Effector CD4-positive, alpha-beta T cell (primary cell): ENCODE measurements at places on chromosomes 4 and X.

DNA sequence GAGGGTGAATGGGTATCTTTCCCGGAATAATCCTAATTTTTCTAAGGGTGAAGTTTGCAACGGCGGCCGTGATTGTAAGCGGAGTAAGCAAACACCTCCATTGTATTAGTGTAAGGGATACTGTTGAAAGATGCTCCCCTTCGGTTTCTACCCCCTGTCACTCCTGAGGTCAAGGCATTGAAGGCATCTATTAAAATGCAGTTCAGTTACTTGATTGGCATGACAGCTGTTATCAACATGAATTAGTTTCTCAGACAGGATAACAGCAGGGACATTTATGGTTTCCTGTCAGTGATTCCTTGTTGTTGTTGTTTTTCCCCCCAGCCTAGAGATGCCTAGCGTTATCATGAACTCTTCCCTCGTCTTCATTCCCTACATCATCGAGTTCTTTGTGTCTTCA lies 552 bp downstream of the SLC25A14 start:
- no peak for DNase-seq

- DNase-seq = no peak
Observed at GRCh38 chr4:163558539-163559044, 64.1 kb downstream of the TMA16 start.

- no peak for DNase-seq
Observed at GRCh38 chr4:167775375-167775774, 317.0 kb upstream of the ANXA10 start.

GRCh38 chr4:4662230-4662629 lies 120.4 kb upstream of the STX18 start:
- no peak for DNase-seq

- no peak for DNase-seq
Observed at GRCh38 chr4:25943312-25943711, 29.3 kb downstream of the SMIM20 start.

- no peak for DNase-seq
Observed at GRCh38 chr4:166941629-166942028, 292.7 kb downstream of the SPOCK3 start.

DNA sequence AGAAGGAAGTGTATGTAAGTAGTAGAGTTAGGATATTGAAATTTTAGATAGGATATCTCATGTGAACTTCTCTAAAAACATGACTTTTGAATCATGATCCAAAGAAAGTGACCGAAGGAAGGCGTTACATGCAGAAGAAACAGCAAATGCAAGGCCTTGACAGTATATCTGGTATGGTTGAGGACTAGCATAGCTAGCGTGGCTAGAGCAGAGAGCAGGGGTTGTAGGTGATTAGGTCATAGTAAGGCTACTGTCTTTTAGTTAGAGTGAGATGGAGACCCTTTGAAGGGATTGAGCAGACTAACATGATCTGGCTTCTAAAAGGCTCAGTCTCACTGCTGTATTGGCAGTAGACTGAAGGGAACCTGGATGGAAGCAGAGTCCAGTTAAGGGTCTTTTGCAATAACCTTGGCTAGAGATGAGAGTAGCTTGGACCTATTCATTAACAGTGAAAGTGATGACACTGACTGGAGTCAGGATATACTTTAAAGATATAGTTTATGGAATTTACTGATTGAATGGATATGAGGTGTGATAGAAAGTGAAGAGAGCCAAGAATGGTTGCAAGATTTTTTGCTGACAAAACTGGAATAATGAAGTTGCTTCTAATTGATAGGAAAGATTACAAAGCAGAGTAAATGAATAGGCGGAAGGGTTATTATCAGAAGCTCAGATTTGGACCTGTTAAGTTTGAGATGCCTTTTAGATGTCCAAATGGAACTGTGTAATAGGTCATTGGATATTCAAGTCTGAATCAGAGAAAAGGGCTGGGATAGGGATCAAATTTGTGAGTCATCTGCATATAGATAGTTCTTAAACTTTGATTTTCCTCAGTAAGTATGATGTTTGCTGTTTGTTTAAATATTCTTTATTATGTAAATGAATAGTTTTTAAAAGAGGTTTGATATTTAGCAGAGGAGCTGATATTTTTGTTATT lies 59.8 kb downstream of the MRPL1 start:
- no peak for DNase-seq

GRCh38 chrX:103187953-103188475 lies 26.9 kb upstream of the BEX4 start:
- DNase-seq = no peak
